Stimulated activated CD8-positive, alpha-beta memory T cell treated with anti-CD3 and anti-CD28 coated beads, Interleukin-15, amount 100 ng/mL, for 48 hours (primary cell): ENCODE measurements at places on chromosomes 7 and 10.

- DNase-seq = no peak
These were observed 11.6 kb downstream of the PANK1 start for GRCh38 chr10:89633484-89633883.

GRCh38 chr10:102113261-102113955, 6.8 kb downstream of the LDB1 start:
- DNase-seq = no peak

GRCh38 chr7:46133751-46134150, 212.7 kb upstream of the IGFBP3 start:
- DNase-seq = no peak

- DNase-seq = no peak
These were observed 45.5 kb downstream of the LAMB1 start for GRCh38 chr7:107957436-107957835.

GRCh38 chr7:115122388-115122787, 200.5 kb downstream of the MDFIC start:
- no peak for DNase-seq

- peak; percentile 19 for DNase-seq
These were observed 1.5 kb upstream of the MIOS start for GRCh38 chr7:7565018-7565680.

GRCh38 chr10:67401711-67402110, 294.3 kb downstream of the CTNNA3 start:
- DNase-seq = no peak
